ENCODE measurements at places on chromosomes 7 and 10.

GRCh38 chr7:42274053-42274452 is 37.0 kb upstream of the GLI3 start:
- no peak for DNase-seq

- no peak for DNase-seq
These were observed 419.4 kb upstream of the CELF2 start for GRCh38 chr10:10598297-10598696.

DNA sequence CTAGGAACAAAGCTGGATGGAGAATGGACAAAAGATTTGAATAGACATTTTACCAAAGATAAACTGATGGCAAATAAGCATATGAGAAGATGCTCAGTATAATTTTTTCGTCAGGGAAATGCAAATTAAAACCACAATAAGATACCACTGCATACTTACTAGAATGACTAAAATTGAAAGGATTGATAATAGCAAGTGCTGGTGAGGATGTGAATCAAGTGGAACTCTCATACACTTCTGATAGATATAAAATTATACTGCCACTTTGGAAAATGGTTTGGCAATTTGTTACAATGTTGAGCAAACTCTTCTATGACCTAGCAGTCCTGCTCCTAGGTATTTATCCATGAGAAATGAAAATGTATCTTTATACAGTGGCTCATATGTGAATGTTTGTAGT is 83.3 kb downstream of the EXOC6 start:
- DNase-seq = no peak

DNA sequence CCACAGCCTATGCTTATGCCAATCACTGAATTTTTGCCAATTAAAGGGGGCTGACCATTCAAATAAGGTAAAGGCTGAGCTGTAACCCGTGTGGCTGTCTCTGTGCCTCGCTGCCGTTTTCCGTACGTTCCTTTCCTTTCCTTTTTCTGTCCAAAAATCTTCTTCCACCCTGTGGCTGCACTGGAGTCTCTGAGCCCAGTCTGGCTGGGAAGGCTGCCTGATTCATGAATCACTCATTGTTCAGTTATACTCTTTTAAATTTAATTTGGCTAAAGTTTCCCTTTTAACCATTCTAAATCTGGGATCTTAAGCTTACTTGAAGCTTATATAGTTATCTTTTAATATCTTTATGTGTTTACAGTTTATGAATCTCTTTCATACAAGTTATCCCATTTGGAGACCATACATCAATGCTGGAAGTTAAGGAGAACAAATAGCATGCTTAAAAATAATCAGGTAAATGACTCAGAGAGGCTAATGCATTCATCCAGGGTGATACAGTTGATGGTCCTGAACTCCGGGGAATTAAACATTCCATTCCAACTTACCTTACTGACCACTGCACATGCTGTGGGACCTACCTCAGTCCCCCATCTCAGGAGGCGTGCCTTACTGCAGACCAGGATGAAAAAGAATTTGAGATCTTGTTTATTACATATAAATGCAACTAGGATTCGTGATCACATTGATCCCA is 385.3 kb upstream of the ADARB2 start:
- DNase-seq = no peak

DNA sequence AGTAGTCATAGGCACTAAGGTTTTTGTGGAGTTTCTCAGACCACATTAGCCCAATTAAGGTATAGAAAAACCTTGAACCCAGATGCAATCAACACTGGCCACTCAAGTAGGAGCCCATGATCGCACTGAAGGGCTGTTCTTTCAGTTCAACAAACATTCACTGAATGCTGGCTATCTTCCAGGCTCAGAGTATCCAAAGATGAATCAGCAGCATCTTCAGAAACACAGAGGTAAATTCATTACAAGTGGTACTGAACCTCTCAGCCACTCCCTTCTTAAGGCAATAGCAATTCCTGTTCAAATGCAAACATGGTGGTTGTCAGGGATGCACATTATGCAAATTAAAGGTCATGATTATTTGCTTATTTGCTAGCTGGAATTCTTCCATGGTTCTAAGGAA is 17.1 kb downstream of the KCNK18 start:
- DNase-seq = no peak

- DNase-seq = no peak
These were observed 74.6 kb downstream of the CALN1 start for GRCh38 chr7:72337390-72338167.

- DNase-seq = no peak
These were observed 69.7 kb upstream of the FHIP2A start for GRCh38 chr10:114751856-114752255.

DNA sequence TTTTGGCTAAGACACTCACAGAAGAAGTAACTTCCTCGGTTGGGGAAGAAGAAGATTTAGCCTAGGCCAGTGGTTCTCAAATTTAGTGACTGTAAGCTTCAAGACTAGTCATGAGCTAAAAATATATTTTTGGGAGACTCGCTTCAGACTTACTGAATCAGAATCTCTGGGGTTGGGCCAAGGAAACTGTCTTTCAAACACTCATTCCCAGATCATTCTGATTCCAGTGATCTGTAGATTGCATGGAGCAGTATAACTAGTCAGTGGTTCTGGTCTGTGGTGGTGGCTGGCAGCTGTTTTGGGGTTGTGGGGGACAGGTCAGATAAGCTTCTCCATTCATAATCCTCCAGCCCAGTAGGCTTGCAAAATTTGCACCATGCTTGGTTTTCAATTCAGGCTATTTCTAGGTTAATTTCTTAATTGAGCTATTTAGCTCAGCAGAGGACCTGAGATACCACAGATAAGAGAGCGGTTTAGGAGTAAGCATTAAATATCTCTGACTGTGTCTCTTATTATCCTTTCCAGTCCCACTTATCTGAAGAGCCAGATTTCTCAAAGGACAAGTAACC is 3.8 kb upstream of the KAT6B start:
- DNase-seq = no peak

- DNase-seq = no peak
These were observed 33.6 kb downstream of the ZCCHC24 start for GRCh38 chr10:79411546-79412495.

GRCh38 chr7:45160417-45160881 is 2.9 kb downstream of the RAMP3 start:
- no peak for DNase-seq

GRCh38 chr7:32263611-32264010 is 193.4 kb upstream of the PDE1C start:
- DNase-seq = no peak

GRCh38 chr10:132837905-132838304 is 52.0 kb upstream of the NKX6-2 start:
- DNase-seq = no peak

GRCh38 chr10:103915796-103916195 is 2.2 kb downstream of the STN1 start:
- DNase-seq = no peak

- DNase-seq = no peak
These were observed 101.2 kb upstream of the MGMT start for GRCh38 chr10:129365767-129366402.

DNA sequence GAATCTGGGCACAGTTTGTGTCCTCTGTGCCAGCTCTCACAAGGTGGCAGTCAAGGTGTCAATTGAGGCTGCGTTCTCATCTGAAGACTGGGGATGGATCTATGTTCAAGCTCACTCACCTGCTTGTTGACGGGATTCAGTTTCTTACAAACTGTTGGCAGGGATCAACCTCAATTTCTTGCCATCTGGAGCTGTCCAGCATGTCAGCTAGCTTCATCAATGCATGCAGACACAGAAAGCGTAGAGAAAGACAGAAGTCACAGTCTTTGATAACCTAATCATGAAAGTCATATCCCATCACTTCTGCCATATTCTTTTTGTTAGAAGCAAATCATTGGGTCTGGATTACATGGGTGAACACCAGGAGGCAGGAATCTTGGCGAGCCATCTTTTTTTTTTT is 32.0 kb upstream of the WAPL start:
- DNase-seq = no peak

DNA sequence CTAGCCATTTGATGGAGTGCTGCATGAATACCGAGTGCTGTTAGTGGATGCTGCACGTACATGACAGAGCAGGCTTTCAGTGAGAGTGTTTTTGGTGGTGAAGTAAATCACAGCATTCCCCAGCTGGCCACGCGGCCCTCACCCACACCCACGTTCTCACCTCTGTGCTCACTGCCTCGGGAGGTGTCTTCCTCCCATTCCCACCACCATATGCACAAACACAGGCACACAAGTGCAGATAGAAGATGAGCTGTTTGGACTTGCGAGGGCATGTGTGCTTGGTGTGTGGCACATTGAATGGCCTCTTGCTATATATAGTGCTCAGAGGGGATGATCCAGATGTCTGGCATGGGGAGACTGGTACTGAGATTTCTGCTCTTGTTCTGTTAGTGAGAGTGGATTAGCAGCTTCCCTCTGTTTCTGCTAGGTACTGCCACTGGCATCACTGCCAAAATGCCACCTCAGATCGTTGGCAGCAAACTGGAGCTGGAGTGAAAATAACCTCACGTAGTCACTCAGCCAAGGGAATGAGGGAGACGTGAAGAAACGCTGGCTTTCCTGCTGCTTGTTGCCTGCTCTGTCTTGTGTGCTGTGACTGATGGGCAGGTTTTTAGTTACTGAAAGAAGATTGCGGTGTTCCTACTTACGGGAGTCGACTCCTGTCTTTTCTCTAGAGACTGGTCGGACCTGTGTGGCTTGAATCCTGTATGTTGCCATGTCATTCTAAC is 19.1 kb downstream of the DNAJB6 start:
- DNase-seq = no peak

- peak; percentile 37 for DNase-seq
These were observed 316.5 kb downstream of the ADARB2 start for GRCh38 chr10:1420661-1421362.

GRCh38 chr10:26494018-26494417 is 55.9 kb downstream of the APBB1IP start:
- no peak for DNase-seq

DNA sequence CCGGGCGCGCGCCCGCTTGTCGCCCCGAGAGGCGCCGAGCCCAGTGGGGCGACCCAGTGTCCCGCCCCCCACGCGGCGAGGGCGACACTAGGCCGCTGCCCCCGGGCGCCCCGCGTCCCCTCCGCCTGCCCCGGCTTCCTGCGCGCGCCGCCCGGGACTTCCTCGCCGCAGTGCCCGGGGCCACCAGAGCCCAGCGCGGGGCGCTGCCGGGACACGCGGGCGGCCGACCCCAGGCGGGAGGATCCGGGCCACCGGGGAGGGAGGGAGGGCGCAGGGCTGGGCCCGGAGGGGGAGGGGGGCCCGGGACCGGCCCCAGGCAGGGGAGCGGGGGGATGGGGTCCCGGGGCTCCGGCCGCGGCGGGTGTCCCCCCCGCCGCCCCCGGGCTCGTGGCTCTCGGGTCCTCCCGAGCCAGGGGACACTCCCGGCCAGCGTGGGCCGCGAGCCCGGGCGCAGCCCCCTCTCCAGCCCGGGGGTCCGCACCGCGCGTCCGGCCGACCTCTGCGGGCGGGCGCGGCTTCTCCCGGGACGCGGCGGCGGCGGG is 435 bp upstream of the PWWP2B start:
- peak; percentile 52 for DNase-seq

DNA sequence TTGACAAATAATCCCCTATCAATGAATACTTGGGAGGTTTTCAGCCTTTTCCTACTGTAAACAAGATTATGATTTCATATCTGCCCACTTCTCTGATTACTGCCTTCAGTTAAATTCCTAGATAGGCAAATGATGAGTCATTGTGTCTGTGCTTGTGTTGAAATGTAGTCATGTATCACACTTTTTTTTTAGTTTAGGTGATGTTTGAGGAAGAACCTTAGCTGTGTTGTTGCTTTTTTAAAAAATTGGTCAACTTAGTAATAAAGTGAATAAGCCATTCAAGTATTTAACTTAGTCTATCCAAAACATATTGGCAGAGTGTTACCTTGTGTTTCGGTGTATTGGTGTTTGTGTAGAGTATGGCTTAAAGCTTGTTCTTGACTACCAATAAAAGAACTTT is 60.0 kb downstream of the WAC start:
- DNase-seq = no peak

DNA sequence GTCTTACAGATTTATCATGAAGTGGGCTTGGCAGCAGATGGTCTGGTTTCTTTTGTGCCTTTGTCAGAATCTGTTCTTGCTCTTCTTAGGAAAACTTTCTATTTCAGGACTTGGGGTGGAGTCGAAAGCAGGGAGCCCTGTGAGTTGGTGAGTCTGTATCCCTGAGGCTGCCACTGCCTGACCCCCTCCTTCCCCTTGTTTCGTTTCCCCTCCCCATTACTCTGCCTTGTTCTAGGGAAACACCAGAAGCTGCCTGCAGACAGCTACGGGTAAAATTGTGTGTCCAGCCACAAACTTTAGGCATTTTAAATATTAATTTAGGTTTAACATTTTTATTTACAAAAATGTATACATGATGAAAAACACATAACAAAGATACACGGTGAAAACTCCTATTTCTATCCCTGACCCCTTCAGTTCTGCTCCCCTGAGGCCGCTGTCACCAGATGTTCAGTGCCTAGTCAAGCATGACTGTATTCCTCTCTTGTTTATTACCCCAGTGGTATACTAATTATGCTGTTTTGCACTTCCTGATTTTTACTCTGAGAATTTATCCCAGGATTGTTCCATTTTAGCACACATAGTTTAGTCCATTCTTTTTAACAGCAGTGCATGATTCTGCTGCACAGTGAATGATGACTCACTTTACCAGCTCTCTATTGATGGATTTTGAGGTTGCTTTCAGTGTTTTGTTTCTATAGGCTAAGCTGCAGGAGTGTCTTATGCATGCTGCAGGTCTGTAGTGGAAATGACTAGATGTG is 9.1 kb downstream of the TSPAN14 start:
- DNase-seq = no peak

DNA sequence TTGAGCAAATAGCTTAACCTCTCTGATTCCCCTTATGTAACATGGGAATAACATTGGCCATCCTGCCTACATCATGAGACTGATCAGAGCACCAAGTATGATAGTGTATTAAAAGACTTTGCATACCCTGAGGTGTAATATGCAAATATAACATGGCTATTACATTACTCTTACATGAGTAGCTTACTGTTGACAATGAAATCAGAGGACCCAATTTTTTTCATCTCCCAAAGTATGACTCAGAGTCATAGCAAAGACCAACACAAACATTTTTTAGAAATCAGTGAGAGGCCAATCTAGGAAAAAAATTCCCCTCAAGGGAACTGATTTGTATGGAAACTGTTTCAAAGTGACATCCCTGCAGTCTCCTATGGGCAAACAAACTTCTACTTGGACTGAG is 47.0 kb upstream of the TMEM140 start:
- no peak for DNase-seq

DNA sequence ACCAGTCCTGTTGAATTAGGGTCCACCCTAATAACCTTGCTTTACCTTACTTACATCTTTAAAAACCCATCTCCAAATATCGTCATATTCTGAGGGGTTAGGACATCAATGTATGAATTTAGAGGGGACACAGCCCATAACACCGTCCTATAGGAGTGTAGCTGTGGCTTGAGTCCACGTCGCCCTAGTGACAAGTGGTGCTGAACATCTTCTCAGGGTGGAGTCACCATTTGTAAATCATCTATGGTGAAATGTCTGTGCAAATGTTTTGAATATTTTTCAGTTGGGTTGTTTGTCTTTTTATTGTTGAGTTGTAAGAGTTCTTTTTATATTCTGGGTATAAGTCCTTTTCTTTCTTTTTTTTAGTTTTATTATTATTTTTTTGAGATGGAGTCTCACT is 5.2 kb upstream of the PRAP1 start:
- no peak for DNase-seq

- no peak for DNase-seq
These were observed 65.9 kb downstream of the PRKCQ start for GRCh38 chr10:6514180-6514579.

- DNase-seq = no peak
These were observed 36.2 kb upstream of the XPNPEP1 start for GRCh38 chr10:109959259-109960145.

- no peak for DNase-seq
These were observed 134.3 kb upstream of the ASAH2 start for GRCh38 chr10:50385624-50386023.

Data from activated CD4-positive, alpha-beta T cell treated with anti-CD3 and anti-CD28 coated beads for 1 hour (primary cell).